Activated CD8-positive, alpha-beta memory T cell treated with anti-CD3 and anti-CD28 coated beads, Interleukin-2, amount 10 ng/mL, durations not matched to agents 7 days and 5 days (primary cell): ENCODE measurements at places on chromosomes 12 and 14. TPM values are rescaled to one million over a fixed set of nuclear protein-coding genes. Genes with fewer than 3 reads are reported as not detected.

DNA sequence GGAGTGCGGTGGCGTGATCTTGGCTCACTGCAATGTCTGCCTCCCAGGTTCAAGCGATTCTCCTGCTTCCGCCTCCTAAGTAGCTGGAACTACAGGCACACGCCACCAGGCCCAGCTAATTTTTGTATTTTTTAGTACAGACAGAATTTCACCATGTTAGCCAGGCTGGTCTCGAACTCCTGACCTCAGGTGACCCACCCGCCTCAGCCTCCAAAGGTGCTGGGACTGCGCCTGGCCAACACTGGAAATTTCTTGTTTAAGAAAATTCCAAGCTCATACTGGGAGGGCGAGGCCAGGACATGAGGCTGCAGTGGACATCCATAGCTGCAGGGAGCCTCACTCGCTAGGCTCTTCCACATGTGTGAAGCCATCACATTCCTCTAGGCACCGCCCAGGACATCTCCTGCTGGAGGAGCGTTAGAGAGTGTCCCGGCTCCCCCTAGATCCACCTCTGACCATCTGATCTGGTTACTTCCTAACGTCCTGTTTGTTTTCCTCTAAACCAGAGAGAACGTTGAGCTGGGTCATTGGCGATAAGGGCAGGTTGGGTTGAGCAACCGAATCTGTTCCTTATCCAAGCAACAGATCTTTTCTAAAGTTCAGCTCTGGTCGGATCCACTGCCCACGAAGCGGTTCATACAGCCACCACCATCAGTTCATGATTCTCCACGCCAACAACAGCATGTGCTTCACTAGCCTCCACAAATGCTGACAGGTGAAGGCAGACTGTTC is 108.2 kb upstream of the MED13L start:
- DNase-seq: no peak

The NDRG2 gene
- 2.1 TPM for total RNA-seq

DNA sequence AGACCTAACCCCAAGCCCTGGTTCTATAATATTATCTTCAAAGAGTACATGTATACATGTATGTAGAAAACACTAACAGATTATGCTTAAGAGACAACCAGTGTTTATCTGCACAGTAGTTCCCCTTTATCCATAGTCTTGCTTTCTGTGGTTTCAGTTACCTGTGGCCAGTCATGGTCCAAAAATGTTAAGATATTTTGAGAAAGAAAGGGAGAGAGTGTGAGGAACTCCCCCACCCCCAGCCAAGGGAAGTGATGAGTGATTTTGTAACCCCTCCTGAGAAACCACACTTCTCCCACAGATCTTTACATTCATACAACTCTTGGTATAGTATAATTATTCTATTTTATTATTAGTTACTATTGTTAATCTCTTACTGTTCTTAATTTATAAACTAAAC is 77.3 kb upstream of the CNTN1 start:
- DNase-seq: no peak

GRCh38 chr14:20934148-20934762 is 21.0 kb upstream of the RNASE2 start:
- DNase-seq: peak; percentile 53

The ALDH1L2 gene
- 1.3 TPM for total RNA-seq

DNA sequence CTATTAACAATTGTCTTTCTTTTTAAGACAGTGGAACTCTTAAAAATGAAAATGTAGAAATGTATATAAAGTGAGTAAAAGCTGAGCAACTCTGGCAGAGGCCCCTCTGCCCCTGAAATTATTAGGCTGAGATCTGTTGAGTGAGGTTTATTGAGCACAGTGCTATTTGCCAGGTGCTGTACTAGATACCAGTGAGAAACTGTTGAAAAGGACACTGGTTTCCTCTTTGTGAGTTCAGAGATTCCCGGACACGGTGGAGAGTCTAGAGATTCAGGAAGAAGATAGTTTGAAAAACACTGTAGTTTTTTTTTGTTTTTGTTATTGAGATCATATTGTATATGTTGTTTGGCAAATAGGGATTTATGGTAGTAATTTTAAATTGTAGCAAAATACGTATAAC is 11.2 kb downstream of the ACVR1B start:
- no peak for DNase-seq

GRCh38 chr12:3152892-3153291 is 75.7 kb downstream of the TSPAN9 start:
- DNase-seq: peak; percentile 47

The JAG2 gene
- total RNA-seq: 3.2 TPM

- no peak for DNase-seq
These were observed 53.8 kb upstream of the KCNJ8 start for GRCh38 chr12:21828136-21828775.

DNA sequence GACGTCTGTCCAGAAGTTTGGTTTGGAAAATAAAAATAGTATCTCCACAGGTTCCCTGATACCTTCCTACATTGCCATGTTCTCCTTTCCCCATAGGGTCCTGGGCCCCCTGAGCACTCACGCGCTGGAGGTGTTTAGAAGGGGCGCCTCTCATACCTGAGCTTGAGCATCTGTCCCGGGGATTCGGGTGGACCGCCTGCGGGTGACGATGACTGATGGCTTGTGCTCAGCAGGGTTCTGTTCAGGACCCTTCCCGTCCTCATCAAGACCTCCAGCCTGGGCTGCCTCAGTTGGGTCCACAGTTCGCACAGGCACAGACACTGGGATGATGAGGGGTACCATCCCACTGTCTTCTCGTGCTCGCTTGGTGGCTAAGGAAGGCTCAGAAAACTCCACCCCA is 22.7 kb upstream of the PNMA1 start:
- no peak for DNase-seq

DNA sequence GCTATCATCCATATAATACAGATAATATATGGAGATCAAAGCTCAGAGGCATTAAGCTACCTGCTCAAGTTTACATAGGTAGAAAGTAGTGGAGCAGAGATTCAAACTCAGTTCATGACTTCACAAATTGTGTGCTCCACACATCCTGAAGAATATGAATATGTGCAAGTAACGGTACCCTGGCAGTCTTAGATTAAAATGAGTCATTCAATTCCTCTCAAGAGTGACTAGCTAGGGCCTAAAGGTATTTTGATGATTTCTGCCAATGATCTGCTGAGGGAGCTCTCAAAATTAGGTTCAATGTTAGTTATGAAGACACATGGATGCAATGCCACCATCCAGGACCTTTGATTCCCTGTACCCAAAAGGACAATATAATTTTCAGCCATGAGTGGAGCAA is 58.9 kb downstream of the GRIP1 start:
- no peak for DNase-seq

GRCh38 chr12:80698256-80698655 is 9.2 kb upstream of the MYF6 start:
- no peak for DNase-seq

DNA sequence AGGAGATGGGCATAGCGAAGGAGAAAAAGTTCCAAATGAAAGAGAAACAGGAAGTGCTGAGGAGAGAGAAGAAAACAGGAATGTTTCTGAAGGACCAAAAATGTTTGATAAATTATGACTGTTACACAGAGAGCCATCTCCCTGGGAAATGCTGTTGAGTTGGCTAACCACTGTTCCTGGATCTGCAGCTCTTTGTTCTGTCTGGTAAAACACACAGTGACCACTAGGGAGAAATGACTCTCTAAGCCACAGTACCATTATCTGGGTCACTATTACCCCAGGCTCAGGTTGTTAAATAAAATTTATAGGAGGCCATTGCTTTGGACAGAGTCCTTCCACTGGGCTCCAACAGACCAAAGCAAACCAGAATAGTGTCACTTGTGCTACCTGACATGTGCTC is 219.3 kb downstream of the CRADD start:
- no peak for DNase-seq

- no peak for DNase-seq
These were observed 143.1 kb downstream of the PCNX1 start for GRCh38 chr14:71050227-71050823.

The KLHL33 gene
- total RNA-seq: 0.59 TPM

The AKAP5 gene
- total RNA-seq: 8.8 TPM

The HSPB8 gene
- total RNA-seq: not detected

- no peak for DNase-seq
These were observed 228.4 kb upstream of the OTX2 start for GRCh38 chr14:57038689-57039088.

The KITLG gene
- 0.14 TPM for total RNA-seq

DNA sequence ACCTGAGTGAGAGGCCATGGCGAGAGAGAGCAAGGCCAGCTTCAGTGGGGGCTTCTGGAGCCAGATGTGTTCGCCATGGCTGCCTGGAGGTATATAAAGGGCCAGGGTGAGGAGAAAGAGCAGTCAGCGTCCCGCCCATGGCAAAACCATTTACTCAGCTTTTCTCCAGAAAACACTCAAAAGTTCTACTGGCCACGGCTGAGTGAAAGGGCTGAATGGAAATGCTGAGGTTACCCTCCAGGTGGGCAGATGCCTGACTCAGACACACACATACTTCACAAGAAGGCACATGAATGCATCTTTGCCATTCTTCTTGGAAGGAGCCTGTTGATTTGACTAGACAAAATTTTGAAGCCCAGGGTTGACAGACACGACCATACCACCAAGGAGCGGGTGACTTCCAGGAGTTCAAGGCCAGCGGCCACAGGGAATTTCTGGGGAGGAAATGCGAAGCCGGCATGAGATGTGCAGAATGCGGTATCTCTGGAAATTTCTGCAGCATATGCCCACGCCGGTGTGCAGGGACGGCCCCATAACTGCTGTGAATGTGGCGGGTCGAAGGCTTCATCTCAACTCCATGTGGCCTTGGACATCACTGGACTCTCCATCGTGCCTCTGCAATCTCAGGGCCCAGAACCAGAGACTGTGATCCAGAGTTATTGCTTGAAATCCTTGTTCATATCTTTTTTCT is at the start of gene IL31:
Gene IL31, minus strand, starts transcription at position 67 of the 691 bp plus-strand sequence. Its CDS starts 49 bp downstream, at position 18.
- DNase-seq: no peak

GRCh38 chr14:106625186-106625585 is 1098.8 kb downstream of the TMEM121 start:
- DNase-seq: no peak

GRCh38 chr12:59321278-59321677 is 274.6 kb upstream of the SLC16A7 start:
- DNase-seq: no peak

GRCh38 chr12:49866859-49867569 is 24.1 kb upstream of the BCDIN3D start:
- DNase-seq: peak; percentile 81

GRCh38 chr14:21168055-21168454 is 12.2 kb upstream of the OR5AU1 start:
- DNase-seq: no peak
